D341Med (cell line): ENCODE measurements at places on chromosomes 6 and 20.

GRCh38 chr6:113365191-113365590 lies 492.0 kb upstream of the MARCKS start:
- DNase-seq: no peak

- peak; percentile 54 for DNase-seq
These were observed 22.7 kb downstream of the ZDHHC14 start for GRCh38 chr6:157403686-157404051.

DNA sequence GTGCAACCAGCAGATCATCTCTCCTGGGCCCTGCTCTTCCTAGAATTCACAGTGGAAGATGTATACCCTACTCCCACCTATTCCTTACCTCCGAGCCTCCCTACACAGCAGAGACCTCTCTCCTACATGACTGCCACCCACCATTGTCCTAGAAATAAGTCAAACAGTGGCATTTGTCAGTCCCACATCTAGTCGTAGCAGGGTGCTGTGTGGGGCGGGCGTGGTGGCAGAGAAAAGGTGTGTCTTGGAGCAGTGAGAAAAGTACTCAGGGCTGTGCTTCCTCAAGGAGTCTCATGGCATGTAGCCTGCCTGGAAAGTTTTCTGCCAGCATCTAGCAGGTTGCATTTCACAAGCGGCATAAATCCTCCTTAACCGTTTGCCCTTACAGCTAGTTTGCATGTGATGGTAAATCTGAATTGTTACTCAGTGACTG lies 59.4 kb upstream of the PTGIS start:
- no peak for DNase-seq

- peak; percentile 4 for DNase-seq
These were observed 361.1 kb downstream of the ZFAND3 start for GRCh38 chr6:38180586-38180985.

GRCh38 chr20:29301624-29302259 lies 1955.7 kb upstream of the DEFB115 start:
- no peak for DNase-seq

- no peak for DNase-seq
These were observed 6.1 kb downstream of the MMP24 start for GRCh38 chr20:35232575-35232974.

- DNase-seq: no peak
These were observed 31.9 kb downstream of the NTSR1 start for GRCh38 chr20:62740286-62741141.

- no peak for DNase-seq
These were observed 177.4 kb upstream of the PLN start for GRCh38 chr6:118370722-118371121.

- no peak for DNase-seq
These were observed 158.6 kb upstream of the RIMS1 start for GRCh38 chr6:71727632-71728294.

DNA sequence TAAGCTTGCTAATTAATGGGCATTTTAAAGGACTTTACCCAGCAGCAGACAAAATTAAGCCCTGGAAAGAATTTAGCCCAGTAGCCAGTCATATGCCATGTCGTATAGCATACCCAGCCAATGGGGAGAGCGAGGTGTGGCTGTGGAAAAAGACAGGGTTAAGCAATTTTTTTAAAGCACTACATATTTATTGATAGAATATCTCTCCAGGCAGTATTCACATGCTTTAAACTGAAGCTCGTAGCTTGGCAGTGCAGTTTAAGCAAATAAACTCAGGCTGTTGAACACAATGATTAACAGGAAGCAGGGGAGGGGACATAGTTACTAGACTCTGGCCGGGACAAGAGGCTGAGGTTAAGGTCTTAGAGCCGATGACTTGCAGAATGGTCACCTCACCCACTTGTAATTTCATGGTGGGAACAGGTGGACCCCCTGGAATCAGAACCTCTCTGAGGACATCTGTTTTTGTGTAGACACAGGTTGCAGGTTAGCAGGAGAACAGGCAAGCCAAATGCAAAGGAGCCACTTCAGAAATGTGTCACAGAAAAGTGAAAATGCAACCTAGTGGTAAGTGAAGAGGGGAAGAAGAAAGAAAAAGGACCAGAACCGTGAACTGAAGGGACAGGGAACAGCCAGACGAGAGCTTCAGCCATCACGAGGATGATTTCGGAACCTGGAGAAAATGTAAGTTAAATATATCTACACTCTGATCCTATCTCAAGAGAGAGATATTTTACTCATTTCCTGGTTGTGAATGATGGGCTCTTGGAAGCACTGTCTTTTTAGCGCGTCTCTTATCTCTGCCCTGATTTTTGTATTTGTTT lies 7.2 kb downstream of the GCNT2 start:
- DNase-seq: no peak

GRCh38 chr20:42924215-42924614 lies 265.5 kb downstream of the PTPRT start:
- no peak for DNase-seq

- no peak for DNase-seq
These were observed 10.8 kb downstream of the CDYL start for GRCh38 chr6:4786996-4787395.

GRCh38 chr20:38083338-38084048 lies 49.9 kb downstream of the RPRD1B start:
- no peak for DNase-seq

- no peak for DNase-seq
These were observed 17.5 kb downstream of the DNMT3B start for GRCh38 chr20:32779500-32780211.

GRCh38 chr6:113464960-113465359 lies 392.2 kb upstream of the MARCKS start:
- no peak for DNase-seq

- DNase-seq: no peak
These were observed 80.3 kb downstream of the CTNNBL1 start for GRCh38 chr20:37774156-37774555.

DNA sequence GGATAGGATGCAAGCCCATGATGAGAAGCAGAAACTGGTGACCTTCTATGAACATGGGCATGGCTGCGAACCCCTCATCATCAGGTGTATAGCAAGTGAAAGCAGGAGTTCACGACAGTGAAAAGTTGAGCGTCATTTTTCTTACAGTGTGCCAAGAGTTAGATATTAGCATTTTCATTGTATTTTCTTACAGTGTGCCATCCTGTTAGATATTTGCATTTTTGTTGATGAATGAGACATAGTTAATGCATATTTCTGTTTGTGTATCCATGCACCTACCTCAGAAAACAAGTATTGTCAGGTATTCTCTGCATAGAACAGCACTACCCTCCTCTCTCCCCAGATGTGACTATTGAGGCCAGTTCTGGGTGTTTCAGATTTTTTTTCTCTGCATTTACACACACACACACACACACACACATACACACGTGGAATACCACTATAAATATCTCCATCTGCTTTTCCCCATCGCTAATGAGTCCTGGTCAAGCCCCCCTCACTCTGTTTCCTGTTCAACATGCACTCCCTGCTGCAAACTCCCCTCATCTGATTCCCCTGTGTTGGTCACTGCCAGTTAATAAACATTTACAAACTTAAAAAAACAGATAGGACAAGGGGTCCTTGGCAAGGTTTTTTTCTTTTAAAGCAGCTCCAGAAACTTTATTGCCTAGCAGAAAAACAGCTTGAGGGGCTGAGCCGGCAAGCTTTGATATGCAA lies 41.7 kb downstream of the PLN start:
- no peak for DNase-seq

GRCh38 chr6:111614833-111615582 lies 9.3 kb upstream of the TRAF3IP2 start:
- DNase-seq: no peak

DNA sequence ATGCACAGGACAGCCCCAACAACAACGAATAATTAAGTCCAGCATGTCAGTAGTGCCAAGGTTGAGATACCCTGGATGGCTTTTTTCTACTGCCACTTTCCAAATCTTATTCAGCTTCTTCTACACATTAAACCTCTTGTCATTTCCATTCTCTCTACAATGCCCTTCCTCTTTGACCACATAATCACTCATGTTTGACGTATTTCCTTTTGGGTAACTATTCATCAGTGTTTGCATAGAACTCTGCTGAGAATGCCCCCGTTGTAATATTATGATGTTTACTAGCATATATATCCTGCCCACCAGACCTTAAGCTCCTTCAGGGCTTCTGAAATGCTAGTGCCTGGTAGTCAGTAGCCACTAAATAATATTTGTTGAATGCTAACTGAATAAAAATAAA lies 515.3 kb upstream of the RNF217 start:
- DNase-seq: no peak

- no peak for DNase-seq
These were observed 621.5 kb downstream of the QKI start for GRCh38 chr6:164035900-164036485.

GRCh38 chr20:64106435-64106961 lies 867 bp downstream of the NPBWR2 start:
- DNase-seq: no peak

GRCh38 chr20:24721891-24722568 lies 227.0 kb upstream of the CST7 start:
- peak; percentile 76 for DNase-seq

GRCh38 chr6:9999796-10000195 lies 415.1 kb downstream of the TFAP2A start:
- no peak for DNase-seq

- no peak for DNase-seq
These were observed 2.2 kb upstream of the FAM209A start for GRCh38 chr20:56522311-56522710.

- DNase-seq: no peak
These were observed 43.2 kb downstream of the PPP1R3G start for GRCh38 chr6:5128351-5128750.

DNA sequence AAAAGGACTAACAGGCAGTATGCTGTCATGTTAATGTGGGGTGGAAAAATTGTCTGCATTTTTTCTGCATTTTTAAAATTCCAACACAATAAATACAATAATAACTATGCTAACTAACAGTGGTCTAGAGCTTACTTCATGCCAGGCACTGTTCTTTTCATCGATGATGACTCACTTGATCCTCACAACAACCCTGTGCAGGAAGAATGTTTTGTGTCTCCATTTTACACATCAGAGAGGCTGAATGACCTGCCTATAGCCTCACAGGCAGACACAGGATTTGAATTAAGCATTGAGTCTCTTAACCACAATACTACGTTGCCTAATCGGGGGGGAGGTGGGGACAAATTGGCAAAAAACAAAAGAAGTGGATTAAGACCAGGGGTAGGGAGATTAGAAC lies 26.9 kb upstream of the FANCE start:
- DNase-seq: no peak

GRCh38 chr6:11722220-11722619 lies 56.4 kb downstream of the ADTRP start:
- DNase-seq: no peak

DNA sequence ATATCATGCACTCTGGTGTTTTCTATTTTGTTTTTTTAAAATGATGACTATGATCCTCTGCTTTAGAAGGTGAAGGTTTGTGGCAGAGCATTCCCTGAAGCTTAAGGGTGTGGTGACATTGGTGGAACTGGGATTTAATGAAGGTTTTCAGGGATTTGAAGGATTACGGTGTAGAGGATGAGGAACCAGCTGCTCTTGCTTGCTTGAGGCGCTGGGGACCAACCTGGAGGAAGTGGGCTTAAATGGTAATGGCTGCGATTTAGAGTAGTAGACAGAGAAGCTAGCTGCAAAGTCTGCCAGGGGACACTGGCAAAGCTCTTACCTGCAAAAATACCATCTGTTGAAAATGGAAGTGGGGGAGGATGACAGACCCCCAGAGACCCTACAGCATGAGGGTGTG lies 241.8 kb downstream of the CLIC5 start:
- DNase-seq: no peak

DNA sequence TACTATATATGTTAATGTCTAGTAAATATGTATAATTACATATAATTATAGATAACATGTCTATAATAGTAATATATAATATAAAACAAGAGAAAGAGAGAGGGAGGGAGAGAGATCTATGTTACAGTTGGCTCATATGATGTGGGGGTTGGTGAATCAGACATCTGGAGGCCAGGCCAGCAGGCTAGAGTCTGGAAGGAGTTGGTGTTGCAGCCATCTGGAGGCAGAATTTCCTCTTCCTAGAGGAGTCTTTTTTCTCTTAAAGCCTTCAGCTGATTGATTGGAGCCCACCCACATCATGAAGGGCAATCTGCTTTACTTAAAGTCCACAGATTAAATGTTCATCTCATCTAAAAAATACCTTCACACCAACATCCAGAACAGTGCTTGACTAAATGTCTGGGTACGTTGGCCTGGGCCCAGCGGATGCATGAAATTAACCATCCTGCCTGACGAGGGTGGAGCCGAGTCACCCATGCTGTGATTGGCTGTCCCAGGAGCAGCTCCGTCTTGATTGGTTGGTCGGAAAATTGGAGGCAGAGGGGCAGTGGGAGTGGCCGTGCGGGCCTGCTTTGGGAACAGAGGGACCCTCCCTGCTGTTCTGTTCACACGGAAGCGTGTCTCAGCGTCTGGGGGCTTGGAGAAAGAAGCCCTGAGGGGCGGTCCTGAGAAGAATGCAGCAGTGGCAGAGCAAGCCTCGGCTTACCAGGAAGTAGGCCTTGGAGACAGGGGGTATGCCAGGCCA lies 392.4 kb downstream of the QKI start:
- DNase-seq: no peak

GRCh38 chr6:23302514-23302913 lies 733.1 kb downstream of the HDGFL1 start:
- DNase-seq: no peak

GRCh38 chr6:117449549-117450439 lies 24.1 kb upstream of the ROS1 start:
- DNase-seq: peak; percentile 35

DNA sequence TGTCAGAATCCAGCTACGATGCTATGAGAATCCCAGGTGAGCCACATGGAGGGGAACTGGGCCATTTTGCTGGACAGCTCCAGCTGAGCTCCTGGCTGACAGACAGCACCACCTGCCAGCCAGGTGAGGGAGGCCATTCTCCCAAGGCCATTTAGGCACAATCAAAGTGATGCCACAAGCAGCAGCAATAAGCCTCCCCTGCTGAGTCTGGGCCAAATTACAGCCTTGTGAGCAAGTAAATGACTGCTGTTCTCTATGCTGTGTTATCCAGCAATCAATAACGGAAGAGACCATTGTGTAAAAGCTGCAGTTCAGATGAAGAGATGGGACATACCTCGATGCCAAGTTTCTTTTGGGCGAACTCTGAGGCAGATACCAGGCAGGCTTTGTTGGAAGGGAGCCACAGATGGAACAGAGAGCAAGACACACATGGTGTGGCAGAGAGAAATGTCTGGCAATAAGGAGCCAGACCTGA lies 14.0 kb upstream of the SCGN start:
- no peak for DNase-seq

GRCh38 chr20:36848078-36848660 lies 27.8 kb upstream of the TLDC2 start:
- no peak for DNase-seq

GRCh38 chr6:41199552-41200246 lies 1.2 kb downstream of the TREML2 start:
- no peak for DNase-seq

GRCh38 chr6:111339294-111339693 lies 143.7 kb downstream of the REV3L start:
- no peak for DNase-seq

GRCh38 chr6:155181498-155181897 lies 82.3 kb upstream of the CLDN20 start:
- DNase-seq: no peak

GRCh38 chr6:147161974-147162495 lies 42.2 kb upstream of the STXBP5 start:
- no peak for DNase-seq
